ENCODE measurements at places on chromosomes 16 and 17. TPM values are rescaled to one million over a fixed set of nuclear protein-coding genes. Genes with fewer than 3 reads are reported as not detected.
A peak's percentile ranks its signal among the peaks of the same experiment; 100 is the strongest.

DNA sequence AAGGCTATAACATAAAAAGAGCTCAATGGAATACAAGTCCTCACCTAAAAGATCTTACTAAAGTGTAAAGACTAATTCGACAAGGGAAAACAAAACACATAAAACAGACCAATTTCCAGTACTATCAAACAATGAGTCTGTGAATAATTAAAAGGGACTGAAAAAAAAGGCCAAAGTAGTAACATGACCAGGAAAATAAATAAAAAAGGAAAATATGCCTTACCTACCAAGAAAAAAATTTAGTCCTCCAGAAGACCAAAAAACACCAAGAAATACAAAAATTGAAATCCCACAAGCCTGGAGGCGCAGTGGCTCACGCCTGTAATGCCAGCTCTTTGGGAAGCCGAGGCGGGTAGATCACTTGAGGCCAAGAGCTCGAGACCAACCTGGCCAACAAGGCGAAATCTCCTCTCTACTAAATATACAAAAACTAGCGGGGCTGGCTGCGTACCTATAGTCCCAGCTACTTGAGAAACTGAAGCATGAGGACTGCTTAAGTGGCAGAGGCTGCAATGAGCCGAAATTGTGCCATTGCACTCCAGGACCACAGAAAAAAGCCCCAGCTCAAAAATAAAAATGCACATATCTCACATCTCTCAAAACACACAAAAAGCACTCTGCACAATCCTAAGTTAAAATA is 60.8 kb downstream of the TEX14 start:
- peak; percentile 83 for DNase-seq

GRCh38 chr16:14364386-14365199 is 265.5 kb downstream of the PARN start:
- no peak for DNase-seq

GRCh38 chr17:50099003-50099402 is 3.9 kb downstream of the PDK2 start:
- no peak for DNase-seq

DNA sequence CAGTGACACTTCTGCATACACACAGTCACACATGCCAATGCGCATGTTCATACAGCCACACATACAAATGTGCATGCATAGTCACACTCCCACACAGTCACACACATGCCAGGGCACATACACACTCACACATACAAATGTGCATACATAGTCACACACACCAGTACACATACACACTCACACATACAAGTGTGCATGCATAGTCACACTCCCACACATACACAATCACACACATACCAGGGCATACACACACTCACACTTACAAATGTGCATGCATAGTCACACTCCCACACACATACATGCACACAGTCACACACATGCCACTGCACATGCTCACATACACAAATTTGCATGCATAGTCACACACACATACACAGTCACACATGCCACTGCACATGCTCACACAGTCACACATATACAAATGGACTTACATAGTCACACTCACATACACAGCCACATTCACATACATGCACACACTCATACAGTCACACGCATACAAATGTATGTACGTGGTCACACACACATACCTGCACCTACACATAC is 84.2 kb downstream of the SOCS1 start:
- DNase-seq, result no peak

Gene OSGIN1
- total RNA-seq, result 0.38 TPM
